ENCODE measurements at places on chromosomes 13 and 19.

- DNase-seq = no peak
Observed at GRCh38 chr19:55540619-55541018, 3.7 kb upstream of the SBK2 start.

DNA sequence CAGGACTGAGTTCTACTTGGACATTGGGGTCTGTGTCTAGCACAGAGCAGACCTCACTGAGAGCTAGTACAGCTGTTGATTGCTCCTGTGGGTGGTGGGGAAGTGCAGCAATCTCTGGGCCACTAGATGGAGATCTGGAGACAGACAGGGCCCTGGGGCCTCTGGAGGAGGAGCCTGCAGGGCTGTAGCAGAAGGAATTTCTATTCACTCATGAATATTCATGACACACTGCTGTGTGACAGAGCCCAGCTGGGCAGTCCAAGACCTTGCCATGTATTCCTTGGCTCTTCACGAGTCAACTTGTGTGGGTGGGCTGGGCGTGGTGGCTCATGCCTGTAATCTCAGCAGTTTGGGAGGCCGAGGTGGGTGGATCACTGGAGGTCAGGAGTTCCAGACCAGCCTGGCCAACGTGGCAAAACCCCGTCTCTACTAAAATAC lies 37.5 kb downstream of the SUGP2 start:
- no peak for DNase-seq

DNA sequence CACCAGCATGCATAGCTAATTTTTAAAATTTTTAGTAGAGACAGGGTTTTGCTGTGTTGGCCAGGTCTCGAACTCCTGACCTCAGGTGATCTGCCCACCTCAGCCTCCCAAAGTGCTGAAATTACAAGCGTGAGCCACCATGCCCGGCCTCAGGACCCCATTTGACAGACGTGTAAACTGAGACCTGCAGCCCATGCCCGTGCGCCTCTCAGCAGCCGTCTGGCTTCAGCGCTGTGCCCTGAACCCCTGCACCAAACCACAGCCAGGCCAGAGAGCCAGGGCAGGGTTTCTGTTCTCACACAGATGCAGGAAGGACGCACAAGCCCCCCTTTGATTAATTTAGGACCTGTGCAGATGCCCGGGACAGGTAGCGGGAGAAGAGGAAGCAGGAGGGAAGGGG lies 7.3 kb upstream of the FFAR1 start:
- DNase-seq = no peak

- no peak for DNase-seq
Observed at GRCh38 chr13:76854894-76855293, 31.3 kb downstream of the KCTD12 start.

DNA sequence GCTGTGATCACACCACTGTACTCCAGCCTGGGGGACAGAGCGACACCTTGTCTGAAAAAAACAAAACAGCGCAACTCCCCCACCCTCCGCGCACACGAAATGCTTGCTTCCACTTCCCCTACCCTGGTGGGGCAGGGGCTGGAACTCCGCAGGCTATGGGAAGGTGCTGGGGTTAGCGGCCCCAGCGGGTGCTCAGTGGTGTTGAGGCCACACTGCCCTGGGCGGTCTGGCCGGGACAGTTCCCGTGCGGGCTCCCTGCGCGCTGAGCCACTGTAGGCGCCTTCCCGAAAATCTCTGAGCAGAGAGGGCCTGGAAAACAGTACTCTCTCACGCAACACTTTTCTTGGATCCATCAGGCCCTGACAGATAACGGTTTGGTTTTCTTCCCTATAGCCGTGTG lies 1.1 kb upstream of the WTIP start:
- no peak for DNase-seq

- DNase-seq = no peak
Observed at GRCh38 chr19:32573492-32573794, 7.5 kb upstream of the PDCD5 start.

DNA sequence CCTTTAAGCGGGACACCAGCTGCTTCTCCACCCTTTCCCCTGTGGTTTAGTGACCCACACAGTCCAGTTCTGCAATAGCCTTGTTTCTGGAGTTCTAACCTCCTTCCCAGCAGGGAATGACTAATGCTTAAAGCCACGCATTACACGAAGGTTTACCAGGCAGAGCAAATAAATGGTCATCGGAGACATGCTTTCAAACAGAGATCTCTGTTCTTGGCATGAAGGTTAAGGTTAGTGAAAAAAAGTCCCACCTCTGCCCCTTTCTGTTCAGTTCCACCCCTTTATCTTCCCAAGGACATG lies 25.3 kb upstream of the MEDAG start:
- DNase-seq = no peak

DNA sequence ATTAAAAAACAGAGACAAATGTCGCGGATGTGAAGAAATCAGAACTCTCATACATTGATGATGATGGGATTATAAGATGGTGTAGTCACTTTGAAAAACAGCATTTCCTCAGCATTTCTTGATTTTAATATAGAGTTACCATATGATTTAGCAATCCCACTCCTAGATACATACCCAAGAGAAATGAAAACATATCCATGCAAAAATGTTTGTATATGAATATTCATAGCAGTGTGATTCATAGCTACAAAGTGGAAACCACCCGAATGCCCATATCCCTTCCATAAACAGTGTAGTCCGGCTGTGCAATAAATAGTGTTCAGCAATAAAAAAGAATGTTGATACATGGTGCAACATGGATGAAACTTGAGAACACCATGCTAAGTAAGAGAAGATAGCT lies 44.6 kb downstream of the DPY19L3 start:
- DNase-seq = no peak

GRCh38 chr19:33274663-33275558 lies 27.4 kb downstream of the CEBPA start:
- DNase-seq = no peak

- no peak for DNase-seq
Observed at GRCh38 chr13:42478531-42479156, 95.3 kb upstream of the TNFSF11 start.

GRCh38 chr13:107865643-107866031 lies 349.7 kb downstream of the LIG4 start:
- no peak for DNase-seq

- no peak for DNase-seq
Observed at GRCh38 chr19:29212356-29212647, 649 bp downstream of the UQCRFS1 start.

DNA sequence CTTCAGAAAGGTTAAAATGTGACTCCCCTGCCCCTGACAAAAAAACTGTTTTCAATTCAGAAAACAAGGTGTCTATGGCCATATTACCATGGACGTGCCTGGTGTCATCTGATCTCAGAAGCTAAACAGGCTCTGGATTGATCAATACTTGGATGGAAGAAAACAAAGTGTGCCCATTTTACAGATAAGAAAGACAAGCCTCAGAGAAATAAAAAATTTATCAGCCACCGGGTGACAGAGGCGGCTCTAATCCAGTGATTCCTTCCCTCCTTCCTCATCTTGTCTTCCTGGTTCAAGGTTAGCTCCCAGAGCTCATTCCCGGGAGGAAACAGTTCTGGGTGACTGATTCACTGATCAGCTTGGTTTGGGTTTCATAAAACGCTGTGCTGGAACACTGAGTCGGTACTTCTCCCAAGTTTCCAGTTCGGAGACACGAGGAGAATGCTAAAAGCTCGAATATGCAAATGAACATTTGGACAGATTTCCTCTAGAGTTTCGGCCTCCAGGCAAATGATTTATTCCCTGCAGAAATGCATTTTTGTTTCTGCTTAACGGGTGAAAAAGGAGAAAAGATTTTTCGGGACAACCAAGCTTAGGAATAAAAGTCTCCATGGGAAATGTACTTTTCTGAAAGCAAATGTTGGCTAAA lies 211.2 kb downstream of the UQCRFS1 start:
- no peak for DNase-seq

DNA sequence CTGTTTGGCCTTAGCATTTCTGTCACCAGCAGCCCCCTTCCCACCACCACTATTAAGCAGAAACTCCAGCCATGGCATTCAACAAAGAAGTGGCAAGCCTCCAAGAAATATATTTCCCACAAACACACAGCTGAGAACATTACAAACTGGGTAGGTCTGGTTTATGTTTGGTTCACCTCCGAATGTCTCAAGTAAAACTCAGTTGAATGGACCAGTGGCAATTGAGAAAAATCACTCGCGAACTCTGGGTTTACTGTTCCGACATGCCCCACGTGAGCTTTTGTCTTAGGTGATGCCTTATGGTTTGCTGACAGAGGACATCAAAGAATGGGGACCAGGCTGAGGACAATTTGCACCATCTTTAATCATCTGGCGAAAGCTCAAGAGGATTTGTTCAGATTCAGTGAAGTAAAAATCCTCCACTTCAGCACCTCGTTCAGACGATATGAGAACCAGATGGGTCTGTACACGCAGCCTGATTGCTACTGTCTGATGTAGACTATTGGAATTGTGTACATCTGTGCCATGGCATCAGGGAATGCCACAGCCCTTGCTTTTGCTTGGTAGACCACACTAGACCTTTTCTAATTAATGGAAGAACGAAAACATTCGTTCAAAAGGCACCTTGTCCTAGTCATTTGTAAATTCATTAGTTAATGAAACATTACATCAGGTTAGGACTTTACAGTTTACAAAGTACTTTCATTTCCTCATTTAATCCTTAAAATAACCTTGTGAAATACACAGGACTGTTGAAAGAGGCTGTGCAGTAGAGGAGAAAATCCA lies 59.4 kb downstream of the SLC10A2 start:
- no peak for DNase-seq

- no peak for DNase-seq
Observed at GRCh38 chr13:46995874-46996273, 99.0 kb upstream of the HTR2A start.

DNA sequence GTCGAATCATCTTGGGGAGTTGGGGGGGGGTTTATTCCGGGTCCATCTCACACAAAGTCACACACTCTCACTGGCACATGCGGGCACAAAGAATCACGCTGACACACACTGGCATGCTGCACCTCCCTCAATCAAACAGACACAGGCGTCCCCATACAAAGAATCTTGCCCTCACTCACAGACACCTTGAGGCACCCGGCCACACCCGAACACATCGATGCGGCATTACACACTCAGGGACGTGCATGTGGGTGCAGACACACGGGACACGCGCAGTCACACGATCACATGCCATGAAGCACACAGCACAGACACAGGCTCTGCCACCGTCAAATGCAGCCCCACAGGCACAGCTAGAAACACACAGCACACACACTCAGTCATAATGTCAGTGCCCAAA lies 7.8 kb downstream of the NFIX start:
- no peak for DNase-seq

DNA sequence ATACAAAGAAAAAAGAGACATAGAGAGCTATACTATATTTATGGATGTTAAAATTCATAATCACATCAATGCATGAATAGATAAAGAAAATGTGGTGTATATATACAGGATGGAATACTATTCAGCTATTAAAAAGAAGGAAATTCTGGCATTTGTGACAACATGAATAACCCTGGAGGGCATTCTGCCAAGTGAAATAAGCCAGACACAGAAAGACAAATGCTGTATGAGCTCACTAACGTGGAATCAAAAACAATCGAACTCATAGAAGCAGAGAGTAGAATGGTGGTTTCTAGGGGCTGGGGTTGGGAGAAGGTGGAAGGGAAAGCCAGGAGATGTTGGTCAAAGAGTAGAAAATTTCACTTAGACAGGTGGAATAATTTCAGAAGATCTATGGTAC lies 24.0 kb downstream of the UTP14C start:
- DNase-seq = no peak

DNA sequence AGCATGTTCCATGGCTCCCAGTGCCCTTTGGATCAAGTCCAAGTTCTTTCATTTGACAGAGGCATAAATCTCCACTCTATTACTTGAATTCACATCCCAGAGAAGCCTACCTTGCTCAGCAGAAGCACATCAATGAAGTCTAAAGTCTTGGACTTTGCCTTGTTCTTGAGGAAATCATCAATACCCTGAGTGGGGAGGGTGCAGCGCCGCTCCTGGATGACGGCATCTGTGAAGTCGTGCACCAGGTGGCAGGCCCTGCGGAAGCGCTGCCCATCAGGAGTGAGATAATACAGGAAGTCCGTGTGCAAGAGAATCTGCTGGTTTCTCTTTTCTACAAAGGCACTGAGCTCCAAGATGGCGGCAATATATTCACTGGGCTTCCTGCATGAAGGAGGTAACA lies 10.6 kb downstream of the CYP4F11 start:
- no peak for DNase-seq

DNA sequence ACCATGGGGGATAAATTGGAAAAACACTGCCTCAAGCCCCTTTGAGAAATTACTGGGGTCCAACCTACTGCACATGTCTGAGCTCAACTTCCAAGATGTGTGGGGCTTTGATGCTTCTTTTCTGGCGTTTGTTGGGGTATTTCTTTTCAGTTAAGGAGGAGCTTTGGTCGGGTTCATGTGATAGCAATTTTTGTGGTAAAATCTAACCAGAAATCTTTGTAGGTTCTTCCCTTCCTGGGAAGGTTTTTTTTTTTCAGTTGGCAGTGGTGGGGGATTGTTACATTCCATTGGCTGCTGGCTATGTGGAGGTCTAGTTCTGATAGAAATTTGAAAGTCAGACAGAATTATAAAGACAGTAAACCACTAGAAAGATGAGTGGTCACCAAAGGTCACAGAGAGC lies 327.8 kb downstream of the ATP8A2 start:
- no peak for DNase-seq

DNA sequence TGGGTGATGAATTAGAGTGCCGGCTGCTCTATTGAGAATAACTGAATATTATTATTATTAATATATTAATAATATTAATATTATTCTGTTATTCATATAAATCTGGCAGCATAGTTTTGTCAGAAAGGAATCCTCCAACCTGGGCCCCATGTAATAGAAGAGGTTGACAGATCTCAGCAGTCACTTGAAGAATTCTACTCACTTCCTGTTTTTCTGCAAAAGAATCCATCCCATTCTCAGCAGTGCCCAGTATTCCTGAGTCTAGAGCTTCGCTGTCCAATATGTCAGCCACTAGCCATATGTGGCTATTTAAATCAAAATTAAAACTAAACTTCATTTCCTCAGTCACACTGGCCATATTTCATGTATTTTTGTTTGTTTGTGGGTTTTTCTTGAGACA lies 72.4 kb upstream of the USPL1 start:
- DNase-seq = no peak

DNA sequence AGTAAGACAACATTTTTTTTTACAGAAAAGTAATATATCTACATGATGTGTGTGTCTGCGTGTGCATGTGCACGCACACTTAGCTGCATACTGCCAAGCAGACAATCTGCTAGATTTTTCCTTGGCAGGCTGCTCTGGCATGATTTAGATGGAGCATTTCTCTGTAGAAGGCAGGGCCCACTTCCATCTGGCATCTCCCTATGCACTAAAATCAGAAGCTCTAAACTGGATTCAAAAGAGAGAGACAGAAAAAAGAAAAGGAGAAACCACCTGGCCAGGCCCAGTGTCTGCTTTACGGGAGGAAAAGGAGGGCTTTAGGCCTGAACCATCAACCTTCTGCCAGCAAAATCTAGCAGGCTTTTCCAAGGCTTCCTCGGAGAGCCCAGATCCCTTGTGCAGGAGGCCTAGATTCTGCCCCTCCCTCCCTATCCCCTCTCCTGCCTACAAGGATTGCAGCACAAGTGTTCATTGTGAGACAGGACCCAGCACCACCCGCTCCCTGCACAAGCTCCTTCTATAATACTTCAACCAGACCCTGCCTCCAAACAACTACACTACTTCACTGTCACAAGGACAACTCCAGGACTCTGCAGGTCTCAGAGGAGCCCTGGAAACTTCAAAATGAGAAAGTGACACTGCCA lies 99.3 kb downstream of the DOCK9 start:
- DNase-seq = no peak

- DNase-seq = no peak
Observed at GRCh38 chr13:28106976-28107375, 6.6 kb upstream of the FLT3 start.

- DNase-seq = no peak
Observed at GRCh38 chr19:23305555-23305954, 55.4 kb upstream of the ZNF724 start.

GRCh38 chr13:38684714-38685113 lies 2.2 kb upstream of the FREM2 start:
- no peak for DNase-seq

Data from activated naive CD4-positive, alpha-beta T cell (primary cell).